Activated CD8-positive, alpha-beta memory T cell treated with anti-CD3 and anti-CD28 coated beads for 4 hours (primary cell): ENCODE measurements at places on chromosomes 3 and 15.

DNA sequence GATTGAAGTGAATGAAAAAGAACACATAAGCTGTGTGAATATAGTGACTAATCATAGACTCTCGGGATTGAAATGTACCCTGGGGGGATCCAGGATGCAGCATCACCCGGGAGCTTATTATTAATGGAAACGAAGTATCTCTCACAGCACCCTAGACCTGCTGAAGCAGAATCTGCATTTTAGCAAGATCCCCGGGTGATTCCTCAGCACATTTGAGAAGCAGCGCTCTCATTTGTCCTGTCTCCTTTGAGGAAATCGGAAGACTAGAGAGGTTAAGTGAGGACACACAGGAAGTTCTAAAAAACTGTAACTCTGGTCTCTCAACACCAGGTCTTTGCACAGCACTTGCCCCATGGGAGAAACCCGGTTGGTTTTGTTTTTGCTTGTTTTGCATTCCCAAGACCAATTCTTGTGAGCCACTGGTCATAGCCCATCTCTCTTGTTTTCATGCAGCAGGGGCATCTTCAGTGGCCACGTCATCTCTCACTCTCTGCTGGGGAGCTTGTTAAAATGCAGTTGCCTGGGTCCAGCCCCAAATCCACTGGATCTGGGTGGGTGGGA is 30.2 kb downstream of the ZNF710 start:
- no peak for DNase-seq

- DNase-seq = no peak
Observed at GRCh38 chr3:29887451-29887850, 606.6 kb downstream of the RBMS3 start.

- no peak for DNase-seq
Observed at GRCh38 chr3:87246662-87247429, 19.7 kb downstream of the CHMP2B start.

GRCh38 chr3:10081871-10082270 is 26.2 kb downstream of the FANCD2OS start:
- no peak for DNase-seq
